ENCODE measurements at places on chromosomes 3 and 15. TPM values are rescaled to one million over a fixed set of nuclear protein-coding genes. Genes with fewer than 3 reads are reported as not detected.

Gene MFAP1
- total RNA-seq = 28.7 TPM

Gene ZNF35
- total RNA-seq = 1.9 TPM

Gene RTF1
- 18.7 TPM for total RNA-seq

Gene ZPLD1
- not detected for total RNA-seq

Gene CHCHD4
- 17.9 TPM for total RNA-seq

Gene CPNE9
- total RNA-seq = not detected

Gene GPR171
- 46.9 TPM for total RNA-seq

Gene TMEM207
- not detected for total RNA-seq

Gene GABRG3
- not detected for total RNA-seq

Gene C3orf70
- not detected for total RNA-seq

Gene SLC6A1
- total RNA-seq = not detected

Gene GRK7
- total RNA-seq = not detected

- H3K27me3 ChIP-seq = no peaks in the 10 kb centered on the region
- H3K4me3 ChIP-seq = no peak overlapping the region
- H3K4me1 ChIP-seq = no peaks in the 10 kb centered on the region
- DNase-seq = no peak
These were observed 207.9 kb upstream of the COL8A1 start for GRCh38 chr3:99430348-99431134.

- H3K4me1 ChIP-seq = no peaks in the 10 kb centered on the region
- no peak overlapping the region for H3K4me3 ChIP-seq
- H3K36me3 ChIP-seq = peaks cover 3% of the 10 kb centered on the region
- DNase-seq = no peak
These were observed 49.2 kb downstream of the PIERCE2 start for GRCh38 chr15:55457401-55458022.

GRCh38 chr3:52339612-52340011 lies 23.5 kb downstream of the DNAH1 start:
- H3K4me3 ChIP-seq = no peak overlapping the region
- DNase-seq = peak; percentile 64
- peaks cover 1% of the 10 kb centered on the region for H3K36me3 ChIP-seq
- H3K27ac ChIP-seq = no peak overlapping the region

- H3K27ac ChIP-seq = no peak overlapping the region
- DNase-seq = no peak
- H3K4me3 ChIP-seq = peak overlapping the region; percentile 74
- peaks cover 22% of the 10 kb centered on the region for H3K27me3 ChIP-seq
These were observed 732 bp downstream of the FAM43A start for GRCh38 chr3:194686414-194686815.

DNA sequence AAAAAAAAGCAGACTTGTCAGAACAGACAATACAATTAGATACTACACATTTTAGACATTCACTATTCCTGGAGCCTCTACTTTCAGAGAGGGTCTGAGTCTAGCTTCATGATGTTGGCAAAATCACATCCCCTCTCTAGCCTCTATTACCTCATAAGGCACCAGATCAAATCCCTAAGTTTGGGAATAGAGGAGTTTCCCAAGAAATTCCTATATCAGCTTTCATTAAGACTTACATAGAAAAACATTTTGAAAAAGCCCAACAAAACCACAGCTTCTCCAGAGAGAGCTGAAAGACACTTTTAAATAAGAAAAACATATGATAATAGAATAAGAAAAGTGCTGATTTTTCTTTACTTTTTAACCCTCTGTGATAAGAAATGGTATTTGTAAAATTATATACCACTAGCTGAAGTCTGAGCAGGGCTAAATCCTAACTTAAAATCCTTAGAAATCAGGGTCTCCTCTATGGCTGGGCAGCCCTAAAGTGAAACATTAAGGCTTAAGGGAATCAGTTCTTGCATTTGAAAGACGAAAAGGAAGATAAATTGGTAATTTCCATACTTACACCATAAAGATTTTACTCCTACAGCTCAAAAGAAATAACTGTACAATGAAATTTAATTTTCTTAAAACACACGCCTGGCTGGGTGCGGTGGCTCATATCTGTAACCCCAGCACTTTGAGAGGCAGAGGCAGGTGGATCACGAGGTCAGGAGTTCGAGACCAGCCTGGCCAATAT lies 4.3 kb downstream of the TBC1D2B start:
- H3K27ac ChIP-seq = peak overlapping the region; percentile 73
- DNase-seq = no peak
- H3K4me1 ChIP-seq = peaks cover 52% of the 10 kb centered on the region
- H3K4me3 ChIP-seq = peak overlapping the region; percentile 41
- no peaks in the 10 kb centered on the region for H3K27me3 ChIP-seq

DNA sequence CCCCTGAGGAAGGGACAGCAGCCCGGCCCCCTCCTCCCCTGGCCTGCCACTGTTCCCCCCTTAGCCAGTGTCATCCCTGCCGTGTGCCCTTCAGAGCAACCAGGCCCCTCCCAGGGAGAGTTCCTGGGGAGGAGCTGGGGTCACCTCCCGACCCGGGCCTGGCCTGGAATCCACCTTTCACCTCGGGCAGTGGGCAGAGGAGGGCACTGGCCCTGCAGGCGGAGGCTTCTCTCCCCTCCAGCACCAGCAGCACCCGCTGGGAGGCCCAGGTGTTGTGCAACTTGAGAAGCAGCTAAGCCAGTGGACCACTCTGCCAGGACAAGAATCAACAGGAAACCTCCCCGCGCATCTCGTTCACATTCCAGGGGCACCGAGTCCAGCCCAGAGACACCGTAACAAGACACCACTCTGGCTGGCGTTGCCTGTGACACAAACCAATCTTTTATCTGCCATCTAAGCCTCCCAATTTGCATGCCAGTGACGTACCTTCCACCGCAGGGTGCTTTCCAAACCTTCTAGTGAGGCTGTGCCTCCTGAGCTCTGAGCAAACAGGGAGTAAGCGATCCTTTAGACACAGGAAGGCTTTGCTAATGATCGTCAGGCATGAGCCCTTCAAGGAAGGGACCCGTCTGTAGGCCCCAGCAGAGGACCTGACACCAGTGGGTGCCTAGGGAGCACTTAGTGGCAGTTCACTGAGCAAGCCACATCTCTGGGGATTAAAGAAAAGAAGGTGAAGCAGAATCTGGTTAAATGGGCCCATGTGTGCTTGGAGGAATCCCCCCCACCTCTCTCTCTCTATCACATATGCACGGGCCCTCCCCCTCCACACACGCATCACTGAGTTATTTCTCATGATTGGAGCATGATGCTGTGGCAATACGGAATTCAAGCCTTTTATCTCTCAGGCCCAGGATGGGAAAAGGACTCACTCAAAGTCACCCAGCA lies 98.9 kb upstream of the TLE3 start:
- no peaks in the 10 kb centered on the region for H3K4me1 ChIP-seq
- peak overlapping the region; percentile 63 for H3K27ac ChIP-seq
- peak; percentile 46 for DNase-seq
- H3K4me3 ChIP-seq = no peak overlapping the region

- no peaks in the 10 kb centered on the region for H3K36me3 ChIP-seq
- DNase-seq = no peak
- H3K4me3 ChIP-seq = no peak overlapping the region
- H3K4me1 ChIP-seq = no peaks in the 10 kb centered on the region
- H3K27ac ChIP-seq = no peak overlapping the region
These were observed 79.5 kb downstream of the CHDH start for GRCh38 chr3:53766706-53767105.

GRCh38 chr3:24220859-24221657 lies 273.6 kb downstream of the THRB start:
- H3K27me3 ChIP-seq = peaks cover 6% of the 10 kb centered on the region
- no peaks in the 10 kb centered on the region for H3K4me1 ChIP-seq
- no peaks in the 10 kb centered on the region for H3K36me3 ChIP-seq
- no peak for DNase-seq
- no peak overlapping the region for H3K27ac ChIP-seq
- H3K4me3 ChIP-seq = no peak overlapping the region

DNA sequence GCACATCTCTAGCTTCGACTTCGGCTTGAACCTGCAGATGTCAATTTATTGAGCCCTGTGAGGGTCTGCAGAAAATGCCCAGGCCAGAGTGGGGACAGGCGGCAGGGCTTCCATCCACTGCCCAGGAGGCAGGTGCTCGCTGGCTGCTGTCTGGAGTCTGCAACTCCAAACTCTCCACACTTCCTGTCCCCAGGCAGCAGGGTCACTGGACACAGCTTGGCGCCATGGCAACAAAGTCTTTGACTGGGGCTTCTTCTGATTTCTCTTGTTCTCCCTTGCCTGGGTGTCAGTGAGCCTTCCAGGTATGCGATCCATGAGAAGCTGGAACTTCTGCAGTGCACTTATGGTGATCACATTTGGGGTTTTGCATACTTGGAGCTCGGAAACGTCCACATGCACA lies 33.5 kb downstream of the SV2B start:
- no peak overlapping the region for H3K27ac ChIP-seq
- H3K36me3 ChIP-seq = no peaks in the 10 kb centered on the region
- peaks cover 4% of the 10 kb centered on the region for H3K27me3 ChIP-seq
- DNase-seq = no peak
- H3K4me1 ChIP-seq = no peaks in the 10 kb centered on the region
- no peak overlapping the region for H3K4me3 ChIP-seq

DNA sequence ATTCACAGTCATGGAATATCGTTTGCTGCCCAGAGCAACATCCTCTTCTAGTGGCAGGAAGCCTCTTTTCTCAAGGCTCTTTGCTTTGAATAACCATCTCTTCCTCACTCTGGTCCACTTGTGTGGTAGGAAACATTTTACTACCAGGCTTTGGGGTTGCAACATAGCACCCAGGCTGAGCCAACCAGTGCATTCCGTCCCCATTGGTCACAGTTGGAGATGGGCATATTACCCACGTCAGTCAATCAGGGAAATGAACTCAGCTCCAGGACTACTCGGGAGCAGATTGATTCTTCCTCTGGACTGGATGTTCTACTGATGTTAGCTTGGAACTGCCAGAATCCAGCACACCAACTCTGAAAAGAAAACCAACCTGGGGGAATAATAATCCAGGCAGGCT lies 4.2 kb upstream of the PEX5L start:
- H3K4me1 ChIP-seq = peaks cover 9% of the 10 kb centered on the region
- no peak overlapping the region for H3K27ac ChIP-seq
- no peak for DNase-seq
- no peak overlapping the region for H3K4me3 ChIP-seq
- peaks cover 39% of the 10 kb centered on the region for H3K27me3 ChIP-seq

GRCh38 chr3:62241279-62241678 lies 132.1 kb downstream of the FEZF2 start:
- no peak overlapping the region for H3K27ac ChIP-seq
- no peak for DNase-seq
- H3K36me3 ChIP-seq = no peaks in the 10 kb centered on the region
- peaks cover 10% of the 10 kb centered on the region for H3K27me3 ChIP-seq

GRCh38 chr3:192684151-192684550 lies 43.2 kb downstream of the FGF12 start:
- no peak overlapping the region for H3K4me3 ChIP-seq
- no peaks in the 10 kb centered on the region for H3K4me1 ChIP-seq
- peaks cover 9% of the 10 kb centered on the region for H3K27me3 ChIP-seq
- DNase-seq = no peak

- H3K4me1 ChIP-seq = peaks cover 46% of the 10 kb centered on the region
- peaks cover 3% of the 10 kb centered on the region for H3K36me3 ChIP-seq
- H3K27me3 ChIP-seq = peaks cover 84% of the 10 kb centered on the region
- H3K27ac ChIP-seq = no peak overlapping the region
- no peak overlapping the region for H3K4me3 ChIP-seq
These were observed 4.6 kb downstream of the SHOX2 start for GRCh38 chr3:158101335-158102241.

- H3K4me3 ChIP-seq = no peak overlapping the region
- no peaks in the 10 kb centered on the region for H3K27me3 ChIP-seq
- H3K27ac ChIP-seq = no peak overlapping the region
- H3K4me1 ChIP-seq = peaks cover 41% of the 10 kb centered on the region
These were observed 15.2 kb downstream of the SACM1L start for GRCh38 chr3:45704301-45704943.

GRCh38 chr3:195249057-195249770 lies 21.7 kb downstream of the XXYLT1 start:
- H3K36me3 ChIP-seq = no peaks in the 10 kb centered on the region
- no peaks in the 10 kb centered on the region for H3K27me3 ChIP-seq
- H3K4me1 ChIP-seq = peaks cover 18% of the 10 kb centered on the region
- no peak overlapping the region for H3K4me3 ChIP-seq
- no peak overlapping the region for H3K27ac ChIP-seq

GRCh38 chr3:63949005-63949404 lies 36.8 kb upstream of the SCAANT1 start:
- peaks cover 21% of the 10 kb centered on the region for H3K36me3 ChIP-seq
- H3K4me1 ChIP-seq = peaks cover 60% of the 10 kb centered on the region
- H3K27ac ChIP-seq = no peak overlapping the region
- DNase-seq = no peak
- H3K4me3 ChIP-seq = no peak overlapping the region

DNA sequence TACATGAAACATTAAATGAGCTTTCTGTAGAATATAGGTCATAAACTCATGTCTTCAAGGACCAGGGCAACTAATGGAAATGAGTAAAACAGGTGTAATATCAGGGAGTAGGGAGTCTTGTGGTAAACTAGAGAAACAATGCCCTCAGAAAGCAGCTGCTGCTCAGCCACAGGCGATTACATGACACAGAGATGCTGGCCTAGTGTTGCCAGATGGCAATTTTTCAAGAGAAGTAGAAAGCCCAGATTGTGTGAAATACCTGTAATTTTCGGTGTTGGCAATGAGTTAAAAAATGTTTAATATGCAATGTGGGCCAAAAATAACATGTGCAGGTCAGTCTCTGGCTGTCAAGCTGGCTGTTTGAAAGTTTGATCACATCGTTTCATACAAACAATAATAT lies 23.4 kb downstream of the NCEH1 start:
- no peak overlapping the region for H3K27ac ChIP-seq
- no peaks in the 10 kb centered on the region for H3K36me3 ChIP-seq
- peaks cover 10% of the 10 kb centered on the region for H3K4me1 ChIP-seq
- no peak overlapping the region for H3K4me3 ChIP-seq
- no peaks in the 10 kb centered on the region for H3K27me3 ChIP-seq

- no peak overlapping the region for H3K4me3 ChIP-seq
- H3K27me3 ChIP-seq = no peaks in the 10 kb centered on the region
- DNase-seq = no peak
- no peaks in the 10 kb centered on the region for H3K36me3 ChIP-seq
These were observed 44.8 kb upstream of the HES1 start for GRCh38 chr3:194091141-194091540.

- no peak for DNase-seq
- no peak overlapping the region for H3K4me3 ChIP-seq
- no peaks in the 10 kb centered on the region for H3K27me3 ChIP-seq
These were observed 123.6 kb upstream of the SKOR1 start for GRCh38 chr15:67701669-67702068.

DNA sequence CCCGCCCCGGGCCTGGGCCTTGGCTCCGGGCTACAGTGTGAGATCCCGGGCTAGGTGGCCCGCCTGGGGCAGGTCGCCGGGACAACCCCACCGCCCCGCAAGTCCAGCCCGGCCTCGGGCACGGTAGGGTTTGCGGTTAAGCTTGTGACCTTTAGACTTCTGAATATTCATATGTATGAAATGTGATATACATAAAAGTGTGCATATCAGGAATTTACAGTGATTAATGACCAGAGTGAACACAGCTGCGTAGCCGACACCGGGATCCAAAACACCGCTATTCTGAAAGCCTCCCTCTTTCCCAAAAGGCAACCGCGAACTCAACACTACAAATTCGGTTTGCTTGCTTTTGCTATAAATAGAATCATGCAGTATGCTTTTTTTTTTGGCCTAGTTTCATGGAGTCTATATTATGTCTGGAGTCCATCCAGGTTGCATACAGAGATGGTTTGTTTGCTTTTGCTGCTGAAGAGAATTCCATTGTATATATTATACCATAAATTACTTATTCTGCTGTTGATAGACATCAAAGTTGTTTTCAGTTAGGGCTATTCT lies 636 bp upstream of the SNRPA1 start:
- H3K36me3 ChIP-seq = peaks cover 24% of the 10 kb centered on the region
- peak overlapping the region; percentile 83 for H3K27ac ChIP-seq
- peaks cover 31% of the 10 kb centered on the region for H3K4me1 ChIP-seq
- no peaks in the 10 kb centered on the region for H3K27me3 ChIP-seq
